CD4-positive, CD25-positive, alpha-beta regulatory T cell (primary cell): ENCODE measurements at places on chromosomes 5 and 9.

DNA sequence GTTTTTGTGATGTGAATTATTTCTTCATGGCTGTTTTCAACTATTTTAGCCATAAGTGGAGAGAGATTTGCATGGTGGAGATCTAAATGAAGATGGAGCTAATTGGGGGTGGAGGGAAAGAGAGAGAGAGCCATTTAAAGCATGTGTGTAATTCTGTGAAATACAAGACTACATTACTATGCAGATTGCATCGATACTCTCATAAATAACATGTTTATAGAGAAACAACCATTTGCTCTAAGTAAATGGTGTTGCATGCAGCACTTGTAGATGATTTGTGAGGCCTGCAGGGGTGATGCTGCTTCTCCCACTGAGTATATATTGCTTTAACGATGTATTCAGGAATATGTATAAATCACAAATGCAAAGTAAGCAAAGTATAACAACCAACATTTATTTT is 270.2 kb upstream of the RIOK2 start:
- DNase-seq, result no peak

DNA sequence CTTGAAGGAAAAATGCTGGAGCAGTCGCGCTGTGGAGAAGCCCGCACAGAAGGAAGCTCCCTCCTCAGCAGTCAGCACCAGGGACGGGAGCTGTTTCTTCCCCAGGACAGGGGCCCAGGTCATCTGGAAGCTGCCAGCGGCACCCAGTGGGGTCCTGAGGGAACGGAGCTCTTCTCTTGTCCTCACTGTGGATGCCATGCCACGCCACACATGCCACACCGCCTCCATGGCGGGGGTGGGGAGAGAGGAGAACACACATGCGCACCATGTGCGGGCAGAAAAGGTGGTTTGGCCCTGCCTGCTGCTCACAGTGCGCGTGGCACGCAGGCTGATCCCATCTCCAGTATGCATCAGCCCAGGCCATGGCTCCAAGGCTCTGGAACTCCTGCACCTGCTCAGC is 41.7 kb upstream of the ZNF354B start:
- no peak for DNase-seq

DNA sequence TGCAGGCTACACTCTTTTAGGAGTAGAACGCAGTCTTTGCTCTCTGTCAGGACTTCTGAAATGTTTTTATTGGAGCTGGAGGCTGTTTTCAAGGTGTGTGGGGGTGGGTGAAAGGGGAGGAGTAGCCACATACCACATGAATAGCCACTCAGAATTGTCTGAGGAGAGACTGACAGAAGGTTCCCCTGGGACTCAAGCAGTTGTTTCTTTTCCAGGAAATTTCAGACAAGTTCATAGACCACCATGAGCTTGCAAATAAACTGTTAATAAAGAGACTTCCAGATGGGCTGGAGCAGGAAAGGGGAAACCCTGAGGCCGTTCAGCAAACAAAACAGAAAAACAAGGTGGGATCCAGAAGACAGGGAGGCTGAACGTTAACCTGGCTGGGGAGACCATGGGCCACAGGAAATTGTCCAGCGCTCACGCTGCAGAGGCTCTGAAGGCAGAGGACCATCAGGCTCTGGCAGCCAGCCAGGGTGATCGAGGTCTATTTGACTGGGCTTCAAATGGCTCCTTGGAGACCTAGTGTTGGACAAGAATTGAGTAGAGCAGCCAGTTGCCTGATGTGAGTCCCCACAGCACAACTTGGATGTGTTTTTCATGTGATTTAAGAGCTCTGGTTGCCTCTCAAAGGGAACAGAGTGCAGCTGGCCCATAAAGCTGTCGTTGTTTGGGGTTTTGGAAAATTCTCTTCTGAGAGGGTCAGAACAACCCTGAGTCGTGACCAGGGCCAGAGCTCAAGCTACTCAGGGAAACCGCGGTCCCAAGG is 159.2 kb upstream of the RAI14 start:
- DNase-seq, result no peak

GRCh38 chr9:94703488-94704140 is 22.9 kb upstream of the AOPEP start:
- DNase-seq, result no peak

GRCh38 chr5:144003636-144004035 is 166.8 kb downstream of the YIPF5 start:
- DNase-seq, result no peak

GRCh38 chr5:119287547-119288111 is 68.2 kb upstream of the TNFAIP8 start:
- DNase-seq, result peak; percentile 38

- no peak for DNase-seq
Observed at GRCh38 chr5:93874491-93874890, 133.1 kb upstream of the POU5F2 start.

DNA sequence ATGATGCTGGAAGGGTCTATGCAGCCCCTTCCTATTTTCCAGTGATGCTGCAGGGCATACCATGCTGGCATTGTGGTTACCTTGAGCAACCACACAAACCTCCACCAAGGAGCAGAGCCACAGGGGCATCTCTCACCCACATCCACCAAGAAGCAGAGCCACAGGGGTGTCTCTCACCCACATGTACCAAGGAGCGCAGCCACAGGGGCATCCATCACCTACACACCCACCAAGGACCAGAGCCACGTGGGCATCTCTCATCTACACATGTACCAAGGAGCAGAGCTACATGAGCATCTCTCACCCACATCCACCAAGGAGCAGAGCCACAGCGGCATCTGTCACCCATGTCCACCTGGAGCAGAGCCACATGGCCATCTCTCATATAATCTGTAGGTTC is 8.8 kb upstream of the GM2A start:
- peak; percentile 33 for DNase-seq

DNA sequence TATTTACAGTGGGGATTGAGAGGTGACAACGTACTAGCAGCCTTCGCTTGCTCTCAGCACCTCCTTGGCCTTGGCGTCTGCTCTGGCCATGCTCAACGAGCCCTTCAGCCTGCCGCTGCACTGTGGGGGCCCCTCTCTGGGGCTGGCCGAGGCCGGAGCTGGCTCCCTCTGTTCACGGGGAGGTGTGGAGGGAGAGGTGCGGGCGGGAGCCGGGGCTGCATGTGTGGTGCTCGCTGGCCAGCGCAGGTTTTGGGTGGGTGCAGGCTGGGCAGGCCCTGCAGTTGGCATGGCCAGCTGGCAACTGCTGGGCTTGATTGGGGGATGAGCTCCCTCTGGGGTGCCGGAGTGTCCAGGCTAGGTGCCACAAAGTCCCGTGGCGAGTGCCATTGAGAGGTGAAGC is 5.8 kb upstream of the DMRTA1 start:
- no peak for DNase-seq
